Germinal center (tissue), 1 donor: ENCODE measurements at places on chromosomes 3 and 15.
A peak's percentile ranks its signal among the peaks of the same experiment; 100 is the strongest.

DNA sequence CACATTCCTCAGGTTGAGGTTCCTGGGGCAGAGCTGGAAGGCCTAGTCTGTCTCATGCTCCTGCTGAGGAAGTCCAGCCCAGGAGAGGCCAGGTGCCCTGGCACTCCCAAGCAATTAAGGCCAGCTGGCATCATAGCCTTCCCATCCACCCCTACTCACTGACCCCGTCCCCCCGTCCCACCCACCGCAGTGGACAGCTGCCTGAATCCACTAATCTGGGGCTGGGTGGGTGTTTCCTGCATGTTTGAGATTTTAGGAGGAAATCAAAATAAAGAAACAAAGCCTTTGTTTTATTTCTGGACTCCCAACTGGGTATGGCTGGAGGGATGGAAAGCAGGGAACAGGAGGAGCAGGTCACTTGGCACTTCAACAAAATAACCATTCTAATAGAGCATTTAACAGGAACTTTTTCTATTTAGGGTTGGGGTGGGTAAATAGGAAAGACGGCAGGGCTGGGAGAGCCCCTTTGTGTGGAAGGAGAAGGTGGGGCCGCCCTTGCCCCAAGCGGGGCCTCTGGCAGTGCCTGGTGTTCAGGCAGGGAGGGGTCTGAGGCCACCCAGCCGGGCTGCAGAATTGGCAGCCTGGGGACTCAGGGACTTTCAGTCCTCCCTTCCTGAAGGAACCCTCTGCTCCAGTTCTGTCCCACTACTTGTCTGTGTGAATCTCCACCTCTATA, 8.5 kb downstream of the MRAS start:
- DNase-seq, result no peak

DNA sequence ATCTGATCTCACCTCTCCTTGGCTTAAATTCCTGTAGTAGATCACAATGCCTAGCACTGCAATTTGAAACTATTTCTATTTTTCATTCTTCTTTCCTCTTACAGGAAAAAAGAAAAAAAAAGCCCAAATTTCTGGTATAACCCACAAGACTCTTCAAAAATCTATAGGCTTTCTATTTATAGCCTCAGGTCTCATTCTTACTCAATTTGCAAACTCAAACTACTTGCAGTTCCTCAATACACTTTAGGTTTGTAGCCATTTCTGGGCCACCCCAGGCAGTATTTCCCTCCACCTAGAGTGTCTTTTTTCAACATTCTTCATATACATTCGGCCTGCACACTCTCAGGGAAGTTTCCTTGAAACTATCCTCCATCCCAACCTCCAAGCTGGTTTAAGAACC, 169.0 kb downstream of the TBC1D5 start:
- DNase-seq, result peak; percentile 18

DNA sequence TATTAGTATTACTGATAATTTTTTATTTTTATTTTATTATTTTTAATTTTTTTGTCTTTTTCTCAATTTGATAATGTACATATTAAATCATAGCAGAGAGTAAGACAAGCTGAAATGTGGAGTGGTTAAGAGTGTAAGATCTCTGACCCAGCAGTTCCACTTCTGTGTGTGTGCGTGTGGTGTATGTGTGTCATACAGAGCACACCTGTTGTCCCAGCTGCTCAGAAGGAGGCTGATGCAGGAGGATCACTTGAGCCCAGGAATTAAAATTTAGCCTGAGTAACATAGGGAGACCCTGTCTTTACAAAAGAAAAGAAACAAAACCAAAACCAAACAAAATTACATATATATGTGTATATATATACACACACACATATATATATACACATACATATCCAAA, 1.4 kb upstream of the CIDEC start:
- no peak for DNase-seq

- DNase-seq, result no peak
Measured at GRCh38 chr3:130853581-130853980, 40.3 kb upstream of the ATP2C1 start.

- no peak for DNase-seq
Measured at GRCh38 chr3:125959317-125960065, 9.5 kb upstream of the ROPN1B start.

DNA sequence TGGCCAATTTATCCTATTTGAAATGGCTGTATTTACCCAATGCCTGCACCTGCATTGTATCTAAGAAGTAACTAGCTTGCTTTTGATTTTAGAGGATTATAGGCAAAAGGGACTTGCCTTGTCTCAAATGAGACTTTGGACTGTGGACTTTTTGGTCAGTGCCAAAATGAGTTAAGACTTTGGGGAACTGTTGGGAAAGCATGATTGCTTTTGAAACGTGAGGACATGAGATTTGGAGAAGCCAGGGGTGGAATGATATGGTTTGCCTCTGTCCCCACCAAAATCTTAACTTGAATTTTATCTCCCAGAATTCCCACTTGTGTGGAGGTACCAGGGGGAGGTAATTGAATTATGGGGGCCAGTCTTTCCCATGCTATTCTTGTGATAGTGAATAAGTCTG, 1505.4 kb downstream of the SI start:
- DNase-seq, result no peak
